ENCODE measurements at places on chromosomes 6 and 20.

GRCh38 chr20:8399947-8400346 lies 267.9 kb downstream of the PLCB1 start:
- DNase-seq, result no peak

GRCh38 chr6:149122850-149123821 lies 194.4 kb upstream of the TAB2 start:
- DNase-seq, result no peak

GRCh38 chr6:41343641-41344187 lies 8.3 kb downstream of the NCR2 start:
- DNase-seq, result no peak

- no peak for DNase-seq
These were observed 1.8 kb downstream of the TCF21 start for GRCh38 chr6:133890711-133891148.

GRCh38 chr6:134753001-134753400 lies 196.9 kb downstream of the ALDH8A1 start:
- peak; percentile 15 for DNase-seq

GRCh38 chr6:132268209-132268608 lies 133.1 kb downstream of the MOXD1 start:
- no peak for DNase-seq

DNA sequence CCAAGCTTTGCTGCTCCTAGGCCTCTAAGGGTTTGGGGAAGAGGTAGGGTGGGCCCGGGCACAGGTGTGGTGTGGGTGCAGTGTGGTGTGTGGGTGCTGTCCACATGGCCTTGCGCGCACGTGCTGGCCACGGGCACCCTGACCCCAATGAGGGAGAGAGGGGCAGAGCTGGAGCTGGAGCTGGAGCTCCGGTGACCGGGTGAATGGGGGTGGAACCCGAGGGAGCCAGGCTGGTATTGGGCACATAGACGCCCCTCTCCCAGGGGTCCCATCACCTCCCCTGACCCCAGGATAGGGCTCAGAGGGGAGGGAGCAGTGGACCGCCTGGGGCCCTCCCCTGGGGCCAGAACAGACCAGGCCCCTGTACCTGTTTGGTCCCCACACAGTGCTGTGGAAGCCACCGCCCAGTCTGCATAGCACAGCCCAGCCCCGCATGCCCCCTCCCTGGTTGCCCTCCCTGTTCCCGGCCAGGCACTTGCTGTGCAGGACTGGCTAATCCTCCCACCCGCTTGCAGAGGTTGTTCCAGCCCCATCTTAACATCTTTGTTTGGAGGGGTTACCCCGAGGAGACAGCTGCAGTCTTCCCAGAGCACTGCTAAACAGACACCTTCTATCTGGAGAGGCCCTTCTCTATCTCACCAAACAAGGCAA lies 984 bp downstream of the ADAM33 start:
- DNase-seq, result no peak

DNA sequence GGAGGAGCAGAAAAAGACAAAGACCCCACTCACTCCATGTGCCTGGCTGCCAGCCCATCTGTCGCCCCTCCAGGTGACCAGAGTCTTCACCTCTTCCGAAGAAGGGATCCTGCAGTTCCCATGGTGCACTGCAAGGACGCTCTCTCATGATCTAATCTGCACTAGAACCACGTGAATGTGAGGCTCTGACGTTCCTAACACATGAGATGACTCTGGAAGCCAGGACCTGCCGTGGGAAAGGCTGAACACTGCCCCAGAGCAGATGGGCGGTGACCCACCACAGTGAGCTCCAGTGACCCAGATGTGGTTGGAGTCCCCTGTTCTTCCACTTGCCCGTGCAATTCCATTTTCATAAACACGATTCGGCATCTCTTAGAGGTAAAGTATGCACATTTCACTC lies 39.6 kb upstream of the PDE10A start:
- no peak for DNase-seq

GRCh38 chr6:165245701-165246100 lies 63.7 kb downstream of the C6orf118 start:
- no peak for DNase-seq

- DNase-seq, result no peak
These were observed 85.4 kb upstream of the HCRTR2 start for GRCh38 chr6:55088902-55089301.

DNA sequence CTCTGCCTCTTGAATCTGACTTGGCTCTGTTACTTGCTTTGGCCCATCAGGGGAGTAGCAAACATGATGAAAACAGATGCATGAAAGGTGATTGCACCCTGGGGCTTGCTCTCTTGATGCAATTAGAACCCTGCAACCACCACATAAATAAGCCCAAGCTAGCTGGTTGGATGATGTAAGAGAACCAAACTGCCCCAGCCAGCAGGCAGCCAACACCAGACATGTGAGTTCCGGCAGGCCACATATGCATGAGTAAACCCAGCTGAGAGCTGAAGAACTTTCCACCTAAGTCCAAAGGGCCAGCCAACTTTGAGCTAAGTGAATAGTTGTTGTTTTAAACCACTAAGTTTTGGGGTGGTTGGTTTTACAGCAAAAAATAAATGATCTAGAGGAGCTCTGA lies 268.4 kb downstream of the FARS2 start:
- no peak for DNase-seq

DNA sequence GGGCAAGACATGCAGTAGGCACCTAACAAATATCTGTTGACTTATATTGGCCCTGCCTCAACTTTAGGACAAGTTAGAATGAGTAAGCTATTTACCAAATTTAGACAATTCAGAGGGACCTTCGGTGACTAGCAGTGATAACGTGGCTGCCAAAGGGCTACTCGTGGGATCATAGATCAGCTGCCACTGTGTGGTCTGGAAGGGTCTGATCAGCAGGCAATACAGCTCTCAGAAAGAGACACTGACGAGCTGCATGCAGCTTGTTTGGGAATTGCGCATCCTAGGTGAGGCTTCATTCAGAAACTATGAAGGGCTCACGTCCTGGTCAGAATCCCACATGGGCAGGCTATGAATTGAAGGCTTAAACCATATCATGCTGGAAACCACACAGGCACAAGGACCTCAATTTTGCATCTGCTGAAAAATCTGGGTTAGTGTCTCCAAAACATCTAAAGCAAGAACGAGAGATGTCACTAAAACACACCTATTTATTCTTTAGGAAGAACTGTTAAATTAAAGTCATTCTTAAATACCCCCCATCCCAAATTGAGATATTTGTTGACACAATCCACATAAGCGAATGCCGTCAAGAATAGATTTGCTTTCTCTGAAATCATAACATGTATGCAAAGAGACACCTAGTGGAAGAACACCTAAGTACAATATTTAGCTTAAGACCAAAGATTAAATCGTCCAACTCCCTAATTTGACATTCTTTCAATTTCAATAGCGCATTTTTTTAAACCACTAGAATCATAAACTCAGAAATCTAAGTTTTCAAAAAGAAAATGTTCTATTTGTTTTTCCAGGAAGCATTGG lies 79.6 kb downstream of the IPCEF1 start:
- DNase-seq, result no peak

- no peak for DNase-seq
These were observed 11.1 kb upstream of the ARFGEF2 start for GRCh38 chr20:48910347-48910781.

- no peak for DNase-seq
These were observed 312.7 kb downstream of the LAMA2 start for GRCh38 chr6:129195643-129196042.

GRCh38 chr20:49768204-49769047 lies 44.2 kb upstream of the SLC9A8 start:
- peak; percentile 97 for DNase-seq

DNA sequence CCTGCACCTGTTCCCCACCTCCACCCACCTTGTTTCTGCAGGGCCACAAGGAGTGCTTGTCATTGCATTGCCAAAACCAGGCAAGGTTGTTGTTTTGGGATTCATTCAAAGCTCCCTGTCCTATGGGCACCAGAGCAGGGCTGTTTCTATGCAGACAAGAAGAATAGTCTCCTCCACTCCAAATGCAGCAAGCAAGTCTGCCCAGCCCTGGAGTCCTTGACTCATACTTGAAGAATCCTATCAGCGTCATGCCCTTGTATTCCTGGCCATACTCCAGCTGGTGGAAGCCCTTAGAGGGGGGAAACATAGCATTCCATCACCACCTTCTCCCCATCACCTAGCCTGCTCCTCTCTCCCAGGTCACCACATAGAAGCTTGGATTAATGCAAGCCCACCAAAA lies 145.3 kb upstream of the ECI2 start:
- peak; percentile 87 for DNase-seq

DNA sequence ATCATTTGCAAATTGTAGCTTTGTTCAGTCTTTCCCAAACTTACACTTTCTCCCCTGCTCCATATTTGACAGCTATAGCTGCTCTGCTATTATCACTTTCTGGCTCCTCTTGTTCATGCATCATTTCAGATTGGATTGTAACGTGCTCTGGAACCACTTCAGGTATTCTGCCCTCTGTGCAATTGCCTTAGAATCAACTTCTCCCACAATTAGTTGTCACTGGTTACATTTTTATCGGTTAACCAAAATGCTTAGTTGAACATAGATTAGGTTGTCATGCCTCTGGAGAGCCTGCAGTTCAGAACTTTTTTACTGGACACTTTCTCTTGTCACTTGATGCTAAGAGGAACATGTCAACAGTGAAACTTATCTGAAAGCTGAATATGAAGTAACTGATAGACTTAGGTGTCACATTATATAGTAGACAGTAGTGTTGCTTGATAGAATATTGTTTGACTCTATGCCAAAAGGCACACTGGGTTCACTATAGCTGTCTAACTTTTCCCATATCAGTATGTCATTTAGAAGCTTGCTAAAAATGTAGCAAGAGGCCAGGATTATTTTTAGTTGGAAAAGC lies 127.7 kb upstream of the PTPRK start:
- no peak for DNase-seq

DNA sequence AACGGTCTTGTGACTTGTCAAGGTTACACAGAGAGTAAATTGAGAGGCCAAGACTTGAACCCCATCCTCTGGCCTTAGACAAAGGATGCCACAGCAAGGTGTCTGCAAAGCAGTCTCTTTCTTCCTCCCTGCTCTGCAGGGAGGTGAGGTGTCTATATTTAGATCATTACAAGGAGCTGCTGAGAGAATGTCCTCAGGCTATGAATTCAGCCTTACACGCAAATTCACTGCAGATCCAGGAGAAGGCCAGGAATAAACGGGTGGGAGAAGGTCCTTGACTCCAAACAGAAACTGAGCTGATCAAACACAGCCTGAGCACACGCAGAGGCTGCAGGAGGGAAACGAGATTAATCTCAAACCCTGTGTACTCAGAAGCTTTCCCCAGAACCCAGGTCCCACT lies 48.6 kb upstream of the PTPRT start:
- no peak for DNase-seq

DNA sequence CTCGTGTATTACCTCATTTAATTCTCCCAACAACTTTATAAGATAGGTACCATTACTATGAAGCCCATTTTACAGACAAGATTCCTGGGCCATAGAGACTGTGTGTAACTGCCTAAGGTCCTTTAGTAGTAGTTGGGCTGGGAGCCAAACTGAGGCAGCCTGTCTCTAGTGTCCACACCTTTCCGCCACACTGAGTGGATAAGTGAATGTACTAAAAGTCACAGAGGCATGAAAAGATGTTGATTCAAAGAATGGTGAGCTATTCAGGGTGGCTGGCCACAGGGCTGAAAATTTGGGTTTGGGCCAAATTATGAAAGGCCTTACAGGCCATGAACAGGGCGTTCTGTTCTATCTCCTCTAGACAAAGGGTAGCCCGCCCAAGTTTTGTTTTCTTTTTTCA lies 11.0 kb downstream of the CD24 start:
- no peak for DNase-seq

DNA sequence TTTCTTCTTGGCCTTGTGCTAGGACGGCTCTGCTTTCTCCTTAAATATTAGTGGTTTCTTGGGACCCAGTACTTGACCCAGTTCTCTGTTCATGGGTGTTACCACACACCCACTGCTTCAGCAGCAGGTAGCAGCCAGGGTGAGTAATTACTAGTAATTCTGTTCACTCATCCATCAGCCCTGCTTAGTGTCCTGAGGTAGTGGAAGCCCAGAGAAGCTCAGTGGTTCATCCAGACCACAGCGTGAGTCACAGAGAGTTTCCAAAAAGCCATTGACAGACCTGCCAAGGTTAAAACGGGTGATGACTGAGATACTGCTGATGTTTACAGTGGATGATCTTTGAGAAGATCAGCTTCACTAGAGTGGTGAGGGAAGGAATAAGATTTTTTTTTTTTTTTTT lies 51.7 kb upstream of the HINT3 start:
- peak; percentile 99 for DNase-seq

DNA sequence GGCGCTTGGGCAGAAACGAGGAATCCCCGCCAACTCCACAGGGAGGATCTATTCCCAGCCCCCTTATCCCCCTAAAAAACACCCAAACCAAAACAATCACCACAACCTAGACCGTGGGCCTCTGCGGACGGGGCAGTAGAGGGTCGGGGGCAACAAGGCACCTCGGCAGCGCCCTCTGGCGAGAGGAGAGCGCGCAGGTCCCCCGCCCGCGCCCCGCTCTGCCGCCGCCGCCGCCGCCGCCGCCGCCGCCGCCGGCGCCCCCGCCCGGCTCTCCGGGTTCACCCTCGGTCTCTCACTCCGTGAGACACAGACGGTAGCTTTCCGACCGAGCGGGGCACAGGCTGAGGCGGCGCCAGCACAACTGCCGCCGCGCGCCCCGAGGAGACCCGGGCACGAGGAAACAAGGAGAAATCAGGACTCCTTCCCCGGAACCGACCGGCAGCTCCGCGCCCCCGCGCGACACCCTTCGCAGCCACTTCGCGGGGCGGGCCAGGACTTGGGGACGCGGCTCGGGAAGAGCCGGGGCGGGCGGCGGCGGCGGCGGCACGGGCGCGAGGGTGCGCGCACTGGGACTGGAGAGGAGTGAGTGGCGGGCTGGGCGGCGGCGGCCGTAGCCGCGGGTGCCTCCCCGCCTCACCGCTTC lies at the start of gene SLC35F1:
SLC35F1 (plus strand) TSS at position 307 of the 643 bp plus-strand sequence.
- no peak for DNase-seq

- DNase-seq, result no peak
These were observed 8.9 kb downstream of the FITM2 start for GRCh38 chr20:44302026-44302669.

GRCh38 chr6:24664046-24664987 lies 2.4 kb downstream of the TDP2 start:
- no peak for DNase-seq

GRCh38 chr6:159756508-159756907 lies 5.3 kb upstream of the ACAT2 start:
- DNase-seq, result no peak

GRCh38 chr6:44006123-44006871 lies 121.0 kb downstream of the MRPL14 start:
- no peak for DNase-seq

Data from mammary epithelial cell (primary cell).